CD4-positive, alpha-beta T cell treated with Interleukin-15 for 1 hour (primary cell): ENCODE measurements at places on chromosomes 12 and 14.

GRCh38 chr12:88836156-88836555 lies 255.9 kb upstream of the KITLG start:
- no peak for DNase-seq

- no peak for DNase-seq
Measured at GRCh38 chr14:56147449-56147848, 29.2 kb downstream of the PELI2 start.

DNA sequence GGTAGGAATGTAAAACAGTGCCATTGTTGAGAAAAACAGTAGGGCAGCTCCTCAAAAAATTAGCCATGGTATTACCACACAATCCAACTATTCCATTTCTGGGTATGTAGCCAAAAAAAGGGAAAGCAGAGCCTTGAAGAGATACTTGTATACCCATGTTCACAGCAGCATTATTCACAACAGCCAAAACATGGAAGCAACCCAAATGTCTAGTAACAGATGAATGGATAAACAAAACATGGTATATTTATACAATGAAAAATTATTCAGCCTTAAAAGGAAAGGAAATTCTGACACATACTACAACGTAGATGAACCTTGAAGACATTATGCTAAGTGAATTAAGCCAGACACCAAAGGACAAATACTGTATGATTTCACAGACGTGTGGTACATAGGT lies 67.6 kb upstream of the GNG2 start:
- no peak for DNase-seq

- peak; percentile 17 for DNase-seq
Measured at GRCh38 chr12:110860833-110861296, 14.1 kb downstream of the CCDC63 start.

GRCh38 chr12:40752011-40752410 lies 59.8 kb downstream of the CNTN1 start:
- DNase-seq = no peak

DNA sequence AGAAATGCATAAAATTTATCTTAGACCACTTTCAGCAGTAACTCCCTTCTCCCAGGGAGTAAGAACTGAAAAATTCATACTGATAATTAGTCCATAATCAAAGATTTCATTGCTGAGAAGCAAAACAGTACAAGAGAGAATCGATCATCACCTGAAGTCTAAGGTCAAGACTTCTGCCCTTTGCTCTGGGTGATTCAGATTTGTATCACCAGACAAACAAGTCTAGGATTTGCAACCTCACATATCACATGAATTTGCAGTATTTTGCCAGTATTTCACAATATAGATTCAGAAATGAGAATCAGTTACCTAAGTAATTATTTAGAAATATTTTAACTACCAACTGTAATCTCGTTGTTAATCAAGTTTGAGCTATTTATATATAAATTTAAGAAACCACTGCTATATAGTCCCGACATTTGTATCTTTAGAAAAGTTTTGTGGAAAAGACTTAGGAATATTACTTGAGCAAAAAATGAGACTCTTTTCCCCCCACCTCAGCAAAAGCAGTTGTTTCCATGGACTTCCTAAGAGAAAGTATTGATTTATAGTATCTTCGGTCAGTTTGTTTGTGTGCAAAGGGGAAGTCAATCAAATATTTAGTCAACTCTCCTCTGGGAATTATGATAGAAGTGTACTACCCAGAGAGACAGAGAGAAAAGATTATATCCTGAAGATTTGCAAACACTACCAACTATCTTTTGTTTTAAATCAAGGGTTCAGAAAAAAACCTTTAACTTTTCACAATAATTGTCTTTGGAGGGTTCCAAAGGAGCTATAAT lies 840.1 kb downstream of the TRHDE start:
- DNase-seq = no peak

DNA sequence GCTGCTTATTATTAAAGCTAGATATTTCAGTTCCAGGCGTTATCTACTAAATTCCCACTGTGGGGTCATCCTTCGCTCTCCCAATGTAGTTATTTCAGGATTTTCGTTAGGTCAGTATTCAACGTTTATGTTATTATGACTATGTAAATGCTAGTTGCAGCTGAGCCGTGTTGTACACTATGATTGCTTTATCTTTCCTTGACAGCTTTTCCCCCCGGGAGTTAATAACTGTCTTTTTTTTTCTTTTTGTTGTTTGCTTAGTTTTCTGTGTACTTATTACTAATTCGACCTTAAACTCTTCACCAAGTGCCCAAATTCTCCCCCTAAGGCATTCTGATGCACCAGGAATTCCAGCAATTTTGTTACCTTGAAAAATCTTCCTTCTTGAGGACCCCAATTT lies 48.5 kb downstream of the SUDS3 start:
- DNase-seq = no peak

GRCh38 chr12:1611803-1612572 lies 17.0 kb upstream of the WNT5B start:
- DNase-seq = no peak

DNA sequence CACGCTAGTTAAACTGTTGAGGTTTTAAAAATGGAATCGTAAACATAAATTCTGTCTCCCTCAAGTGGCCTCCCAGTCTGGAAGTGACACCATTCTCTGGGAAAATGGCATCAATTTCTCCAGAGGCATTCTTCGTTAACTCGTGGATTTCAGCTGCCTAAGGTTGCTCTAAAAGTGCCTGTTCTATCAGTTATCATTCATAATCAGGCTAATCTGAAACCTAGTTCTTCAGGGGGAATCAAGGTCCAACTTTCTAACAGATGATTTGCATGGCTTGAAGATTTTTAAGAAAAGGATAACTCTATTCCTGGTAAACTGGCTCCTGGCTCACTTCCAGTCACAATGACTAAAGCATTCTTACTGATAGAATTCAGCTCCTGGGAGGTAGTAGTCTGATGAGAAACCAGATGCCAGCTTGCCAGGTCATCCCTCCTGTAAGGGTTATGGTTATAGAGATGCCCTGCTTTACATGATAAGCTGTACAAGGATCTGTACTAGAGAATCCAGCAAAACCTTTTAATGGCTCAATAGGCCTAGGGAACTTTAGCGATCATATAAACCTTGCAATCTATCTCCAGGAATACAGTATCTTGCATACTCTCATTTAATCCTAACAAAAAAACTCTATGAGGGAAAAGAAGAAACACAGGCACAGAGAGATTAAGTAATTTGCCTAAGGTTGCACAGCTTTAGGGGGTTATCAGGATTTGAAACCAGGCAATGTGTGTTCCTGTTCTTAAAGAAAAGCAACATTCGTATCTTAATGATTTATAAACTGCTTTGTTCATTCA lies 1.5 kb downstream of the L3HYPDH start:
- no peak for DNase-seq
